NK-92 treated with Interleukin-12 subunit alpha and Interleukin-12 subunit beta, amount 100 ng/mL, for 24 hours (cell line): ENCODE measurements at places on chromosomes 16 and 17.
A peak's percentile ranks its signal among the peaks of the same experiment; 100 is the strongest.

- no peak for DNase-seq
Observed at GRCh38 chr17:59278406-59278805, 53.0 kb upstream of the YPEL2 start.

DNA sequence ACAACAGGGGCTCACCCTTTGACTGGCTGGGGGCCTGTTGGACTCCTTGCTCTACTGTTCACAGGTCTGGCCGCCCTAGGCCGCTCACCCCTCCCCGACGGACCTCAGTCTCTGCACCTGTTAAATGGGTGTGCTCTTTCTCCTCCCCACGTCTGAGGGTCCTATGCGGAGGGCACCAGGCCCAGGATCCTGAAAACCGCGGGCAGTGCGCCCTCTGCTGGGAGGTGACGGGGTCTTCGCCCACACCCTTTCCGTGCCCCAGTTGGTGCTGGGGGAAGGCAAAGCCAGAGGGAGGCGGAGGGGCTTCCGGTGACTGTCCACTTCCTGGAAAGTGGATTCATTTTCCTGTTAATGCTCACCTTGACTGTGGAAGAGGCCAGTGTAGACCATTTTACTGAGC is 1010.9 kb downstream of the KCNJ18 start:
- DNase-seq = no peak

DNA sequence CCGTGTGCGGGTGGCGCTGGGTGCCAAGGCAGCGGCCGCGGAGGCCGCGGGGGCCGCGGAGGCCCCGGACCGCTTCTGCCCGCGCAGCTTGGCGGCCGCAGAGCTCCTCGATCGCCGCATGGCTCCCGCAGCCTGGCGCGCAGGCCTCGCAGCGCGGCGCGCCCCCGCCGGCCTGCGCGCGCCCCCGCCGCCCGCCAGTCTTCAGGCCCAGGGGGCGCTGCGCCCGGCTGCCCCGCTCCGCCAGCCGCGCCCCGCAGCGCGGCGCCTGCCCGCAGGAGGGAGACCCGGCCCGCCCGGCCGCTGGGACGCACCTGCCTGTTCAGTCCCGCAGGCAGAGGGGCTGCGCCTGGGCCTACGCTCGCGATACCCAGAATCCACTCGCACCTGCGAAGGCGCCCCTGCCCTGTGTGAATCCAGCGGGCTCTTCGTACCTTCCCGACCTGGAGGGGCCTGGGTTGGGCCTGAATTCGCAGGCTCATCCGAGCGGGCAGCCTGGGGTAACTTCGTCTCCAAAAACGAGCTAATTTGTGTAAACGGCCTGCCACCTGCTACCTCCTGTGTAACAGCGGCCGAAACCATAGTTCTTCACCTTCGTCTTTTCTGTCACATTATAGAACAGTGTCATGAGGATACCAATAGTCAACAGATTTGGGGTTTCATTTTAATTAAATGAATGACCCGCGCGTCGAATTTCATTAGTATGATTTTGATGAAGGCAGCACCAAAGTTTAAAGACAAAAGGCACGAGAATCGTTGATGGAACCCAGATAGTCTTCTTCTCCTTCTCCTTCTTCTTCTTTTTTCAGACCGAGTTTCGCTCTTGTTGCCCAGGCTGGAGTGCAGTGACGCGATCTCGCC is at the start of gene CENPV:
CENPV (minus strand) TSS at position 153 of the 858 bp plus-strand sequence; CDS start at position 120, 33 bp downstream.
- DNase-seq = no peak

- DNase-seq = peak; percentile 12
Observed at GRCh38 chr17:7034955-7035590, 742 bp upstream of the SLC16A13 start.

DNA sequence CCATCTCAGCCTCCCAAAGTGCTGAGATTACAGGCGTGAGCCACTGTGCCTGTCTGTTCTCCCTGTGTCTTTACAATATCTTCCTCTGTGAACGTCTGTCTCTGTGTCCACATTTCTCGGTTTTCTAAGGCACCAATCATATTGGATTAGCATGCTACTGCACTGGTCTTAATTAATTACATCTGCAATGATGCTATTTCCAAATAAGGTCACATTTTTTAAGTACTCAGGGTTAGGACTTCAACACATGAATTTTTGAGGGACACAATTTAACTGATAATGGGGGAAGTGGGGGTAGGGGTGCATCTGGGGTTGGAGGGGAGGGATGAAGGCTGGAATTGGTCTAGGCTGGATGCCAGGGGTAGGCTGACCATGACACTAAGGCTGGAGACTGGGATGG is 102.6 kb downstream of the N4BP1 start:
- DNase-seq = no peak

GRCh38 chr17:17666111-17666714 is 15.0 kb upstream of the RAI1 start:
- no peak for DNase-seq

- no peak for DNase-seq
Observed at GRCh38 chr16:426115-426905, 861 bp downstream of the RAB11FIP3 start.

DNA sequence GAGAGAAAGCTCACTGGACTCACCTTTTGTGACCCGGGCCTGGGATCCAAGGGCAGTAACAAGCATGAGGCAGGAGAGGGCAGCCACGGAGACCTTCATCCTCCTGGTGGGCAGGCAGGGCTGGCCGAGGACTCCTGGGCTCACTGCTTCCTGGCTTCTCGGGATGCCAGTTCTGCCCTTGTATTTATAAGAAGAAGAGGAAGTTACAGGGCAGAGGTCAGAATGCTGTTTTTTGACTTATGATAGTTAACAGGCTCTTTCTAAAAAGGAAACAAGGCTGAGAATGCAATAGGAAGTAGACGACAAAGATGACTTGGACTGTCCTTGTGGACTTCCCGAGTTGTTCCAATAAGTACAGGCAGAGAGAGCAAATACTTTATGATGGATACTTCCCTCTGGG is at the start of gene CCL23:
CCL23 (minus strand) TSS at position 174 of the 400 bp plus-strand sequence; CDS start at position 99, 75 bp downstream.
- no peak for DNase-seq

- peak; percentile 56 for DNase-seq
Observed at GRCh38 chr17:57422574-57423164, 166.3 kb downstream of the MSI2 start.

GRCh38 chr17:16922386-16923096 is 49.4 kb downstream of the TNFRSF13B start:
- no peak for DNase-seq

- DNase-seq = peak; percentile 38
Observed at GRCh38 chr17:7280519-7281073, 922 bp upstream of the SLC2A4 start.

DNA sequence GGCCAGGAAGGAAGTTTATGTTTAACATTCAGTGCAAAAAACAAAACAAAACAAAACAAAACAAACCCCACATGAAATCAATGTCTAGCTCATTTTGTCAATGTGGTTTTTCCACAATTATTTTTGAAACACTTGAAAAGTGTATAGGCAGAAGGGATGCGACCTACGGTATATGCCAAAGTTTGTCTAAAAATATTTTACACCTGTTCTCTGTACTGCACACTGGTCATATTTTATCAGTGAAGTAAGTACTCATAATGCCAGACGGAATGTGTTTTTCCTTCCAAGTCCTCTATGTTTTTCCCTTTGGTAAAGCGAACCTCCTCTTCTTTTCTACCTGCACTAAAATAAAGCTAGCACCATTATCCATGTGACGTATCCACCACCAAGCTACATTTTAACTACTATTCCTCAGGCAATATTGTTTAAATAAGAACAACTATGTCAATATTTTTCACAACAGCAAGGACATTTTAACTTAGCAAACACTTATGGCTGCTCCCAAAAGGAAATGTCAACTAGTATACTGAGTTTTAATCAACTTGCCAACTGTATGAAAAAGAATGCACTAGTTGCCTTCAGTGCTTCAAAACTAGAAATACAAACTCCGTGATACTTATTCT is 10.3 kb downstream of the TOB1 start:
- DNase-seq = no peak

- no peak for DNase-seq
Observed at GRCh38 chr16:85252461-85252860, 140.2 kb upstream of the CIBAR2 start.

DNA sequence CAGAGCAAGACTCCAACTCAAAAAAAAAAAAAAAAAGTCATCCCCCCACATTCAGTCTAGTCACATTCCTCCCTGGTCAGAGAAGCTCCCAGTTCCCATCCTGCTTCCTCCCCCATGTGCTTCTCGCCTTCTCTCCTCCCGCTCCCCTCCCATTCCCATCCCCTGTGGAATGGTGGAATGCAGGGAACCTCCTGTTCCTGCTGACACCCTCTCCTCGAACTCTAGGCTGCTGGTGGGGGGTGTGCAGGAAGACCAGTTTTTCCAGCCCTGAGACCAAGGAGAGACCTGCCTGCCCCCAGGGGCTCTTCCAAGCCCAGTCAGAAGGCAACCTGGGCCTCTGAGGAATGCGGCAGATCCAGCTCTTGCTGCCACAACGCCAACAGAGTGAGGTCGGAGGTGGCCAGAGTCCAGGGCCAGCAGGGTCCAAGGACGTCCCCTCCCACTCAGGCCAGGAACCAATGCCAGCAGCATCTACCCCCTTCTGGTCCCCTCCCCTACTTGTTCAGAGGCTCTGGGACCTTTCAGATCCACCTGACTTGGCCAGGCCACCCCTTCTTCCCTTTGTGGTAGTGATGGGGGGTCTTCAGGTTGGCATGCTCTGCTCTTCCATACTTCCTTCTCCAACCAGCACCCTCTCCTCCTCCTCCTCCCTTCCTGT is 39.3 kb upstream of the TAC4 start:
- DNase-seq = no peak
